Cardiac septum (tissue), 1 donor: ENCODE measurements at places on chromosomes 1 and 21. TPM values are rescaled to one million over a fixed set of nuclear protein-coding genes. Genes with fewer than 3 reads are reported as not detected.

The ZNF648 gene
- not detected for total RNA-seq

- DNase-seq: no peak
These were observed 685.6 kb downstream of the AMY1C start for GRCh38 chr1:104435255-104435654.

DNA sequence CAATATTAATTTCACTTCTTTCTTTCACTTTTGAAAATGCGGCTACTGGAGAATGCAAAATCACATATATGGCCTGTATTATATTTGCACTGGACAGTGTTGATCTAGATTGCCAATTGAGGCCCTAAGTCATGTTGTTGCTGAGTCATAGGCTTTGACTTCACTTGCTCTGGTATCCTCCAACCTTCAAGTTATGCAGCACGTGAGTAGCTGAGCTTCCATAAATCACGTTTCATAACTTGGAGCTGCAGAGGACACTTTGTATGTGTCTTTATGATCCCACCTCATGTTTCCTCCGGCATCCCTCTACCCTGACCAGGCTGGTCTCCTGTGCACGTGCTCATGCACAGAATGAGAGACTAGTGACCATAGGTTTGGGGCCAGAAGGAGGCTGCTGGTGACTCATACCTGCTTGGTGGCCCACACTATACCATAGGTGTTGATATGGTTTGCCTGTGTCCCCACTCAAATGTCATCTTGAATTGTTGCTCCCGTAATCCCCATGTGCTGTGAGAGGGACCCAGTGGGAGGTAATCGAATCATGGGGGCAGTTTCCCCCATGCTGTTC is 103.0 kb upstream of the TSPAN2 start:
- DNase-seq: no peak

GRCh38 chr1:54354899-54355298 is 51.3 kb downstream of the SSBP3 start:
- no peak for DNase-seq

- no peak for DNase-seq
These were observed 90.6 kb upstream of the RALGPS2 start for GRCh38 chr1:178634445-178634844.

GRCh38 chr1:160569806-160570205 is 9.5 kb downstream of the CD84 start:
- no peak for DNase-seq
